CD4-positive, alpha-beta T cell treated with Interleukin-17A for 1 hour (primary cell): ENCODE measurements at places on chromosomes 13 and 19.

- DNase-seq, result no peak
These were observed at the start of gene OVOL3 for GRCh38 chr19:36110487-36111199. Gene OVOL3, plus strand, starts transcription at chr19:36111143. Its CDS starts 60 bp downstream, at chr19:36111203.

- DNase-seq, result no peak
These were observed 625 bp downstream of the ZFP82 start for GRCh38 chr19:36417752-36418286.

DNA sequence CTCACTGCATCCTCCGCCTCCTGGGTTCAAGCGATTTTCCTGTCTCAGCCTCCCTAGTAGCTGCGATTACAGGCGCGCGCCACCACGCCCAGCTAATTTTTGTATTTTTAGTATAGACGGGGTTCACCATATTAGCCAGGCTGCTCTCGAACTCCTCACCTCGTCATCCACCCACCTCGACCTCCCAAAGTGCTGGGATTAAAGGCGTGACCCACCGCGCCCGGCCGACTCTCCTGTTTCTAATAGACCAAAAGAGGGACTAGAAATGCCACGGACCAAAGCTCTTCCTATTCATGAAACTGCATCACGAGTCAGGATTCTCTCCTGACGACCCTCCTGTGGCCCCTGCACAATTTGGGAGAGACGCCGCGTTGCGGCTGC is 563 bp downstream of the ZNF43 start:
- no peak for DNase-seq

- no peak for DNase-seq
These were observed 314.8 kb downstream of the ZNF536 start for GRCh38 chr19:30686826-30687566.

- DNase-seq, result no peak
These were observed 261.8 kb downstream of the DLEU7 start for GRCh38 chr13:50581586-50582196.

- DNase-seq, result no peak
These were observed 19.2 kb upstream of the AKT2 start for GRCh38 chr19:40304306-40304705.

DNA sequence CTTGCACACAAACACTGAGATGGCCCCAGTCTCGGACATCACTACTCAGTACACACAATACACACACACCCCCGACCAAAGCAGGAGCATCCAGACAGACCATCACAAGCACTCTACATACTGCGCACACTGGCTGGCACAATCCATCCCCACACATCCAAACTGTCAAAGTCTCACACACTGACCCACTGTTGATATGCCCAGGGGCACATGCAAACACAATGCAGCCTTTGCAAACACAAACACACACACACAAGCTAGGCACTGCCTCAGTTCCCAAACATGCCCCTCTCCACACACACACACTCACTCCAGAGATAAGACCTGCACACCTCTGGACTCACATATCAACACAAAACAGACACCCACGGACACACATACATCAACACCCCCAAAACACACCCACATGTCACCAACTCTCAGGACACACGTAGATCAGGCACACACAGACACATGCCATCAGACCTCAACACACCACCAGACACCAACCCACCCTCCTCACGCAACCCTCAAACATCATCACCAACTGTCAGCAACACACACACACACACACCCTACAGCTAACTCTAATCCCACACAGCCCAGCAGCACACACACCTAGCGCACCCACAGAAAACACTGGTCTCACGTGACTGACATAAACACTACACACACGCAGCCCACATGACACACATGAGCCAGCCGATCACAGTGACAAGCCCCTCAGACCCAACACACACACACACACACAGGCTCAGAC is 1.9 kb downstream of the BBC3 start:
- peak; percentile 75 for DNase-seq

GRCh38 chr13:79311386-79311785 is 94.7 kb downstream of the RBM26 start:
- DNase-seq, result no peak

DNA sequence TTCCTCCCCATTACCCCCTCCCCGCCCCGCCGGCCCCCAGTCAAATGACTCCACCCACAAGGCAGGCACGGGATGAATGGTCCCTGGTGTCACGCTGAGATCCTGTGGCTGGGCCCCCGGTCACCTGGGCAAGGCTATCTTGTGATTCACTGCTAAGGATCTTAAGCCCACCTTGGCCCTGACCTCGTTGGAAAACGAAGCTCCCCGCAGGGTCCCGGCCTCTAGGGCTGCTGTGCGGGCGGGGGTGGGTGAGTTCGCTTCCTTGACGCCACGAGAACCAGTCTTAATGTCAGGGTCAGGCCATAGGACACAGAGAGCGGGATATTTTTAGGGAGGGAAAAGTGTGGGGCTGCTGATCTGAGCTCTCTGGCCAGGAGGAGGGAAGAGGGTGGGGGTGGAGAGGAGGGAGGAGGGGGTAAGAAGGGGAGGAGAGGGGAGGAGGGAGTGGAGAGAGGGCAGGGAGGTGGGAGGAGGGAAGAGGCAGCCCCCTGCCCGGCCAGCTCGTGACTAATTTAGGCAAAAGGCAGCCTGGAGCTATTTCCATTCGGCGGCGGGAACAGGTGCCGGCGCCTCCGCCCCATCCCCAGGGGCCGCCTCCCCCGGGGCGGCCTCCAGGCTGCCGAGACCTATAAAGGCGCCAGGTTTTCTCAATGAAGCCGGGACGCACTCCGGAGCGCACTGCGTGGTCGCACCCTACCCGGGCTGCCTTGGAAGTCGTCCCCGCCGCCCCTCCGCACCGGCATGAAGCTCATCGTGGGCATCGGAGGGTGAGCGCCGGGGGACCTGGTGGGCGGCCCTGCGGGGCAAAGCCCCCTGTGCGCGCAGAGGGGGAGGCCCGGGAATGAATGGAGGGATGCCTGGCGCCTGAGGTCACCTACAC is at the start of gene NMRK2:
Gene NMRK2 (plus strand): TSS at position 139 of the 880 bp plus-strand sequence. CDS start 603 bp downstream, at position 742.
- DNase-seq, result no peak

- DNase-seq, result no peak
These were observed 451.1 kb downstream of the FOXO1 start for GRCh38 chr13:40215311-40215710.

DNA sequence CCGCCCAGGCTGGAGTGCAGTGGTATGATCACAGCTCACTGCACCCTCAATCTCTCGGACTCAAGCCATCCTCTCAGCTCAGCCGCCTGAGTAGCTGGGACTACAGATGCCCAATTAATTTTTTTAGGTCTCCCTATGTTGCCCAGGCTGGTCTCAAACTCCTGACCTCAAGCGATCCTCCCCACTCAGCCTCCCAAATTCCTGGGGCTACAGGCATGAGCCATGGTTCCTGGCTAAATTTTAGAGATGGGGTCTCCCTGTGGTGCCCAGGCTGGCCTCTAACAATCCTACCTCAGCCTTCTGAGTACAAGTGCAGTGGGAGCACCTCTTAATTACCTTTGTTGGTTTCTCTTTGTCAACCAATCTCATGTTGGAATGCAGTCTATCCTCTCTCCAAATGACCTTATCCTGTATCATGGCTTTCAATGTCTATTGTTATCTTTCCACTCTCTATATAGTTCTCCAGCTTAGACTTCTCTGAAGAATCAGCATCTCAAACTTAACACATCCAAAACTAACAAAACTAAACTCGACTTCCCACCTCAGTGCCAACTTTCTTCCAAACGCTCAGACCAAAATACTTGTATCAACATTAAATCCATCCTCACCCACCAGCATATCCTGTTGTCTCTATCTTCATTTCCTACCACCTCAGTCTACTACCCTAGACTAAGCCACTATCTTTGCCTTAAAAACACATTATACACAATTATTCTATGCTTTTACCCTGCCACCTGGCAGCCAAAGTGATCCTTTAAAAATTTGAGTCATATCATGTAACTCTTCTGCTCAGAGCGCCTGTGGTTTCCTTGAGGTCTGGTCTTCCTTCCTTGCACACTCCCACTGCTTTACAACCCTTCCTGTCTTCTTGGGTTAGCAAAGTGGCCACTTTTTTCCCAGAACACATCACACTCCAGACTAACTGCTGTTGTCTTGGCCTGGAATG is 6.7 kb downstream of the TPT1 start:
- peak; percentile 71 for DNase-seq

DNA sequence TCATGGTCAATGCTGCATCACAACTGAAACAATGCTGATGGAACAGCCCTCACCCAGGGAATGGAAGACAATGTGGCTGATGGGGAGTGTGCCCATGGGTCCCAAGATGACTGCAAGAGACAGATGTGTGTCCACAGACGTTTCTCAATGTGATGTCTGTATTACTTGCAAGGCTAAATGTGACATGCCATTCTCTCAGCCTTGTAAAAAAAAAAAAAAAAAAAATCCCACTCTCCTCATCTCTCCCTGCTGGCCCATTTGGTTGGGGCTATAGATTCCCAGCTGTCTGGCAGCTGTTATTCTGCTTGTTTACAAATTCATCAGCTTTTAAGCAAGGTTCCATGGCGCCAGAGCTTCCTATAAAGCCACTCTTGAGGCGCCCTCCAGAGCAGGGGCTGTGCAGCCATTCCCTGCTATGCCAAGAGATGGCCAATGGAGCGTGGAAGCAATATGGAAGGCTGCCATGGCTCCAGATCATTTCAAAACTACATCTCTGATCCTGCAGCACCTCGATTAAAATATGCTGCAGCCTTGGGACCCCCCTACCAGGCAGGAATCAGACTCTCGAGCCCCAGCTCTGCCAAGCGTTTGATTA is 294.8 kb downstream of the FOXO1 start:
- DNase-seq, result no peak

DNA sequence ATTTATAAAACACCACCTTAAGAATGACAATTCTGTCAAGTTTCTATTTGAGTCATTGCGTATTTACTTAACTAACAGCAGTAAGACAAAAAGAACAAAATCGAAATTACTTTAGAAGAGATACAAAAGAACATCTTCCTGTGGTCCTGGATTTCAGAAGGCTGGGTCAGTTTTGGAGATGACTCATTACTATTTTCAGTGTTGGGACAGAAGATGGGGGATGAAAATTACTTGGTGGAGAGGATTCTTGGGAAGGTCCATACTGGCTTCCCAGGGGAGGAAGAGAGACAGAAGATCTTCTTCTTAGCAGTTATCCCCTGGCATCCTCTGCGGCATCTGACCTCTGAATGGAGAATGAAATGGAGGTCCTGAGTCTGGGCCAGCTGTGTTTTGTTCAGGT is 33.5 kb upstream of the CSNK1A1L start:
- DNase-seq, result no peak

DNA sequence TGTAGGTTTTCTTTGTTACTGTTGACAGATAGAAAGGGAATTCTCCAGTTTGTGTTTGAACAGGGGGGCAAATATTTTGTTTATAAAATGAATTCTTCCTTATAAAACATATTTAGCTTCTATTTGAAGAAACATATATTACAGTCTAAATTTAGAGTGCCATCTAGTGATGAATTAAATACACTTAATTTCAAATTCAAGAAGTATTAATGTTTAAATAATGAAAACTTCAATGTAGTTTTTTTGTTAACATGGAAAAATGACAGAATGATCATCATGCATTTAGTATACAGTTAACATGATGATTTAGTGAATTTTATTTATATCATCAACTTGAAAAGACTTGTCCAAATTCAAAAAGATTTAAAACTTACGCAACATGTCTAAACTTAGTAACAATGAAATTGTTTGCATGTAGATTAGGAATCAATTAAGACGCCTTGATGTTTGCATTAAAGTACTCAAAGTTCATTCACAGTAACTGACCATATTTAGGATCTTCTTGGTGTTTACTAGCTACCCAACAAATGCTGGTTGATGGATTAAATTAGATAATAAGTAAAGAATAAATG is 765.9 kb upstream of the SLITRK1 start:
- no peak for DNase-seq

DNA sequence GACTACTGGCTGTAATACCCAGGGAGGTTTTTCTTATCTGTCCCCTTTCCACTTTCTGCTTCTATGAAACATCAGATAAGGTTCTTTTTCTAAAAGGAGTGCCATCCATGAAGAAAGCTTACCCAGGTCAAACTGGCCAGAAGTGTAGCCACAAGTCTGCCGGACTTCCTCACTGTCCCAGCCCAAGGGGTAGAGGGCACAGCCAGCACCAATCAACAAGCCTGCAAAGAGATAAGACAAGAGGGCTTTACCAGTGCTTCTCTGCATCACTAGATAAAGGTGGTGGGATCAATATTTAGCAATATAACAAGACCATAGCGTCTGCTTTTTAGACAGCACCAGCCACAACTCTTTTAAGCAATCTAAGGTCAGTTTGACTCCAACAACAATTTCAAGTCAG is 224.7 kb downstream of the LHFPL6 start:
- DNase-seq, result no peak

GRCh38 chr13:50715402-50716146 is 127.9 kb downstream of the DLEU7 start:
- DNase-seq, result no peak

DNA sequence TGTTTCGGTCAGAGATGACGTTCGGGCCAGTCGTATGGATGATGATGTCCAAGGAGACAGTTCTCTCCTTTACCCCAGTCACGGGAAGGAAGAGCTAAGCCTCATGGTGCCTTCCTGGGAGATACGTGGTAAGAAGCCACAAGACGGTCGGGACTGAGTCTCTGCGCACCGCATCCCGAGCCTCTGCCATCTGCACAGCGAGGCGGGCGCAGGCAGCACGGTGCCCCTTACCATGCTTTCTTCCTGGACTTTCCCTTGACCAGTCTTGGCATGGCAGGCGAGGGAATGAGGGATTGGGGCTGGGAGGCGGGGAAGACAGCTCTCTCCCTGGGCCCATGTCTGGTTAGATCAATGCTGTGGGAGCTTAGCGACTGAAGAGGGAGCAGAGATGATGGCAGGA is 10.1 kb upstream of the LAIR2 start:
- no peak for DNase-seq

DNA sequence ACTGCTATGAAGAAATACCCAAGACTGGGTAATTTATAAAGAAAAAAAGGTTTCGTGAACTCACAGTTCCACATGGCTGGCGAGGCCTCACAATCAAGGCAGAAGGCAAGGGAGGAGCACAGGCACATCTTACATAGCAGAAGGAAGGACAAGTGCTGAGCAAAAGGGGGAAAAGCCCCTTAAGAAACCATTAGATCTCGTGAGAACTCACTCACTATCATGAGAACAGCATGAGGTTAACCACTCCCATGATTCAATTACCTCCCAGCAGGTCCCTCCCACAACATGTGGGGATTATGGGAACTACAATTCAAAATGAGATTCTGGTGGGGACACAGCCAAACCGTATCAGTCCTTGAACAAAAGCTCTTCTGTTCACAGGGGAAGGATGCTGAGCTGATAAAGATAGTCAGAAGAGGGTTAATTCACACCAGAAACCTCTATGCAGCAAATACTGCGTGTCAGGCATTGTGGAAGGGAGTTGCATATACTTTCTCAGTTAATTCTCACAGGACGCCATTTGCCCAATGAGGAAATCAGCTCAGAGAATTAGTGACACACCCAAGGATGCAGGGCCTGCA is 246.2 kb downstream of the FOXO1 start:
- no peak for DNase-seq

GRCh38 chr13:48559638-48560320 is 26.9 kb upstream of the RCBTB2 start:
- DNase-seq, result no peak

GRCh38 chr19:616747-617526 is 16.4 kb downstream of the POLRMT start:
- no peak for DNase-seq

GRCh38 chr13:48624016-48624415 is 29.7 kb upstream of the CYSLTR2 start:
- DNase-seq, result no peak

- DNase-seq, result no peak
These were observed 109.6 kb downstream of the ZAR1L start for GRCh38 chr13:32205431-32206096.

- no peak for DNase-seq
These were observed 5.3 kb downstream of the DYRK1B start for GRCh38 chr19:39828654-39829032.

GRCh38 chr13:39483326-39483725 is 119.7 kb downstream of the LHFPL6 start:
- DNase-seq, result no peak

GRCh38 chr19:51251468-51251820 is 564 bp downstream of the SIGLECL1 start:
- no peak for DNase-seq
